ENCODE measurements at places on chromosomes 6 and 20. TPM values are rescaled to one million over a fixed set of nuclear protein-coding genes. Genes with fewer than 3 reads are reported as not detected.

DNA sequence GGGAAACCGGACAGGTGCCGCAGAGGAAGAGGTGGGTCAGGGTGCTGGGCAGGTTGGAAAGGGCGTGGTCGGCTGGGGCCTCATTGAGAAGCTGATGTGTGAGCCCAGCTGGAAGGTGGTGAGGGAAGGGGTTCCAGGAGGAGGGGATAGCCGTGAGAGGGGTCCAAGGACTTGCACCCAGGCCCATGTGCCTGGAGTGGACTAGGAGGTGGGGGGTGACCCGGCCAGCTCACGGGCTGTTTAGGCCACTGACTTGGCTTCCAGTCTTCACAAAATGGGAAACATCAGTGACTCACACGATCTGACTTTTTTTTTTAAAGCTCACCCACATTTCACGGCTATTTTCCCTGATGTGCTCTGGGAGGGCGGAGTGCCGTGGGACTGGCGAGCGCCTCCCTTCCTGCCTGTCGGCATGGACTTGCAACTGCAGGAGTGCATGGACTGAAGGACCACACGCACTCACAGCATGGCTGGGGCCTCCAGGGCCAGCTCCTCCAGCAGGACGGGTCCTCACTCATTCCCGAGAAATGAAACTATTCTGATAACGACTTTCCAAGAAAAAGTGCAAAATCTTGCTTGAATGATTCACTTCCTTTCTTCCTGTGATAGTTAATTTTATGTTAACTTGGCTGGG is 13.5 kb upstream of the PDE10A start:
- DNase-seq = no peak

- DNase-seq = no peak
These were observed 57.8 kb downstream of the GCLC start for GRCh38 chr6:53487080-53487479.

HFE gene
- total RNA-seq = 3.5 TPM

SLC52A3 gene
- not detected for total RNA-seq

FITM2 gene
- 4.8 TPM for total RNA-seq

KCNK16 gene
- total RNA-seq = not detected
